AG20443 (cell line): ENCODE measurements at places on chromosomes 6 and 20.

- no peak for DNase-seq
These were observed 9.3 kb upstream of the RIPK1 start for GRCh38 chr6:3058957-3059356.

- no peak for DNase-seq
These were observed 534.5 kb downstream of the MAFB start for GRCh38 chr20:40154514-40154913.

DNA sequence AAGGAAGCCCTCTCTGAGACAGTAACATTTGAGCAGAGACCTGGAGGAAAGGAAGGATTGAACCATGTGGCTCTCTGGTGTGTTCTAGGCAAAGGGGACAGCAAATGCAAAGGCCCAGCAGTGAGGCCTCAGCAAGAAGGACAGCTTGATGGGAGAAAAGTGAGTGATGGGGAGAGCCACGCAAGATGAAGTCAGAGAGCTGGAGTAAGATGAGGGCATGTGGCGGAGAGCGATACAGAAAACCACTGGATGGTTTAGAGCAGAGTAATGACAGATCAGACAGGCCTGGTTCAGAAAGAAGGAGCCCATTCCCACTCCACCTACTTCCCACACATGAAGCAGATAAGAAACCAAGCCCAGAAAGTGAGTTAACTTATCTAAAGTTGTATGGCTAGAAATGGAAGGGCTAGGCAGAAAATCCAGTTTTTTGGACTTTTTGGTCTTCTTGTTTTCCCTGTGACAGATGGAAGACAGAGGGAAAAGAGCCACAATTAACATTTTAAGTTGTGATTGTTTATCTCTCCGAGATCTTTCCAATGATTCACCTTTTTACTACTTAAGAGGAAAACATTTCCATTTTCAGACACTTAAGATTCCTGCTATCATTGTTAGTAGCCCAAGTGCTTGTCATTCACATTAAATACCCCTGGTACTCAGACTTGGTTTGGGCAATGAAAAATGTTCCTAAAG is 723 bp upstream of the SNPH start:
- no peak for DNase-seq

DNA sequence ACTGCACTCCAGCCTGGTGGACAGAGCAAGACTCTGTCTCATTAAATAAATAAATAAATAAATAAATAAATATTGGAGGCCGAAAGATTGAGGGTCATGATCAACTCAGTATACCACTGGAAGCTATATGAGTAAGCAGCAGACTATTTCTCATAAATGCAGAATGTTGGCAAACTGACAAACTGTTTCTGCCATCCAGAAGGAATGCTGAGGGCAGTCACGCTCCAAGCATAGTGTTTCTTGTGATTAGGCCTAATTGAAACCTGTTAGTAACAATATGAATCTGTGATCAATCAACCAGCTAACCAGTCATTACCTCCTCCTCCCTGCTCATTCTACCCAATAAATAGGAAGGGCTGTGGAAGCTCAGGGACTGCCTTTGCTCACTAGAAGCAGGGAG is 15.2 kb upstream of the KCNK15 start:
- no peak for DNase-seq

DNA sequence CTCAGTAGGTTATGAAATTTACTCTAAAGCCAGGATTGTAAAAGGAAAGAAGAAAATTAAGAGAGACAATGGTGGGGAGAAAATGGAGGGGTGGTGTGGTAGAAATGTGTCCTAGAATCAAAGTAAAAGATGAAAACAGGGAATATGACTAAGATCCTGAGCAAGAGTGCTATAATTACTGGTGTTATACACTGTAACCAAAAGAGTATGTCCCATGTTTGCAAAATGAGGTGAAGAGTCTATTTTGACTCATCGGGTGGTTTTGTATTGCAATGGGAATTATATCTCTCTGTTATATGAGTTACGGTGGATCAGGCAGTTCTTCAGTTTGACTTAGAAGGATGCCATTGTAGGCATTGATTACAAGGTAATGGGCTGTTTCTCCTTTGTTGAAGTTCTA is 8.5 kb downstream of the L3MBTL3 start:
- no peak for DNase-seq

- DNase-seq, result no peak
These were observed 32.6 kb downstream of the MYT1 start for GRCh38 chr20:64196847-64197306.

- no peak for DNase-seq
These were observed 253.7 kb upstream of the RUNX2 start for GRCh38 chr6:45074439-45074838.

- peak; percentile 65 for DNase-seq
These were observed 776.4 kb upstream of the NRSN1 start for GRCh38 chr6:23349521-23350147.

- no peak for DNase-seq
These were observed 177.9 kb downstream of the MBOAT1 start for GRCh38 chr6:20034408-20034769.

DNA sequence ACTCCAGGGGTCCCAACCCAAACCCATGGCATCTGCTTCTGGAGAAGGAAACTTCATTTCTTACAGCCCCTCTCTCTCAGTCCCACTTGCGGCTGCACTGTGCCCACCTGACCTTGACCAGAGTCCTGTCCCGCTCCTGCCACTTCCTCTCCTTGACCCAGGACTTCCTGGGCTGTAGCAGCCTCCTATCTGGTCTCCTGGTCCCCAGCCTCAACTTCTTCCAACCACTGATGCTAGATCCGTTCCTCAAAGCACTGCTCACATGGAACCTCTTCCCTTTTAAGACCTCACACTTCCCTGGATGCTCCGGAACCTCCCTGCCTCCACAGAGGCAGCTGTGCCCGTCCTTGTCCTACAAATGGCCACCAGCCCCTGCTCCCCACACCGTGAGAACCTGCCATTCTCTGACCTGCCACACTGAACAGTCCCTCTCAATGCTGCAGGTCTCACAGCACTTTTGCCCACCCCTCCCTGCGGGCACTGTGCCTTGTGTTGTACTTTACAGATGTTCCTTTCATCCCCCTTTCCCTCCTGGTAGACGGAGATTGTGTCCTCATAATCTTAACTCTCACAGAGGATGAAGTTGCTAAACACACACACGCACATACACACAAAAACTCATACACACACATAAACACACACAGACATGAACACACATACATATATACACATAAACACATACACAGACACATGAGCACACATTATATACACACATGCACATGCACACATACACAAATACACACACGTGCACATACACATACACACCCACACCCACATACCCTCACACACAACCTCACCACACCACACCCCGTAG is 59.6 kb upstream of the NXT1 start:
- DNase-seq, result no peak

DNA sequence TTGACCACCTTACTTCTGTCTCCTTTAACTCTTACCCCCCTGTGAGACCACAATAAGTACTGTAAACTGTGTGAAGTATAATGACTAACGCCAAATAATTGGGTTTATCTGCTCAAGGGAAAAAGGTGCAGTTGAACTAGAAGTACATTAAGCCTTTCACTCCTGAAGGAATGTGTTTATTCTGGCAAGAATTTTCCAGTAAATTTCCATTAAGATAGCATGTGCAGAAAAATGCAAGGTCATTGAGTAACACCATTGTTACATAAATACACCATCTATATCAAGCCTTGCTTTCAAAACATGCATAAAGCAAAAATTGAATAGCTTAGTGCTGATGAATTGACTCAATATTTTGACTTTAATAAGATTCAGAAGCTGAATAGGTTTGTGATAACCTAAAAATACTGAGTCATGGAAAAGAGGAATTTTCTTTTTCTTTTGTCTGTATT is 65.4 kb downstream of the ARHGAP18 start:
- no peak for DNase-seq

DNA sequence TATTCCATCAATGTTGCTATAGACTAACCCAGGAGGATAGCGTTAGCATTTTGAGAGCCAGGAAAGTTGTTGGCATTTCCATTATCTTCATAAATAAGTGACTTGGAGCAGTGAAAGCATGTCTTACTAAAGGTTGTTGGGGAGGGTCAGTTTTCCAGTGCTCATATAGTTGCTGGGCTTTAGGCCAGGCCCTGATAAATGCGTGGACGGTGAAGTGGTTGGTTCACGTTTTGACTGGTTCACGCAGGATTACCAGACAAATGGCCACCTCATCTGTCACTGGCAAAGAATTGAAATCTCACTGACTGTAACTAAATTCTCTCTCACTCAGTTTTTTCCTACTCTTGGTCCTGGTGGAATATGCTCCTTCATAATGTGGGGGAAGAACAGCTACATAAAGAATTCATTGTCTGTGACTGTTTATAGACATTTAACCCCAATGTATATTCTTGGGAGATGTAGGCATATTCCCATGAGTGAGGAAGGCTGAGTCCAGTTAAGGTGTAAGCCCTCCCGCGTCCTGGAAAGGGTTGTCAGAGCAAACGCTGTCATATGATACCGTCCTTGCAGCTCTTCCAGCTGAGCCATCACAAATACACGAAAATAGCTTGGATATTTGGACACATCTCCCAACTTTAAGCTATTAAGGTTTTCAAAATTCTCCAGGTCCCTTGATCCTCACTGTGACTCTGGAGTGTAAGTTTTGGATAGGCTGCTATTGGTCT is 27.8 kb downstream of the LRRC1 start:
- DNase-seq, result no peak

GRCh38 chr20:58702161-58702510 is 9.5 kb downstream of the NPEPL1 start:
- DNase-seq, result no peak

DNA sequence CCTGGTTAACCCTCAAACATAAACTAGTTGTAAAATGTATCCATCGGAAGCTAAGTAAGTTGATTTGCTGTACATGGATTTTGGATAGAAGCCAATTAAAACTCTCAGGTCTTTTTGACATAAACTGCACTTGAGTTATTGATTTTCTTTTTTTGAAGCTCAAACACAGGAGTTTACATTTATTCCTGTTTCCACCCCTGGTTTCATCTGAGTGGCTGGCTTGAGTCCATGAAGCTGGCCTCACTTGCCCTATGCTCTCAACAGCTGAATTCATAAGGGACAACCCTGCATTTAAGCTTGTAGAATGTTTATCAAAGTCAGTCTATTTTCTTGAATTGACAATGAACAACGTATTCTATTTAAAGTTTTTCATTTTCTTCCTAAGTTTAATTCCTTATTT is 58.1 kb upstream of the PLEKHG1 start:
- DNase-seq, result no peak

DNA sequence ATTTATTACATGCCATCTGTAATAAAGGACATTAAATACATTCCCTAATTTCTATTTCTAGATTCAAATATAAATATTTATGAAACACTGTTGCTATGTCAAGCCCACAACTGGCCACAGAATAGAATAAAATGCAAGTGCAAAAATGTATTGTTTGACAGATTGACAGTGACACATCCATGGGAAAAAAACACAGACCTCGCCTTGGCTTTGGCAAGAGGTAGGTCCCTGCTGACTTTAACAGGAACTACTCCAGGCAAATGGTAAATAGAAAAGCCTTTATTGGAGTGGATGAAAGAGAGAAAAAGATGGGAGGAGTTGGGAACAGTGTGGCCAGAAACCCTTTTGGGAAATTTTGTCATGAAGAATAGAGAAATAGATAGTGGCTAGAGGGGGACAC is 622.9 kb downstream of the UTRN start:
- no peak for DNase-seq

DNA sequence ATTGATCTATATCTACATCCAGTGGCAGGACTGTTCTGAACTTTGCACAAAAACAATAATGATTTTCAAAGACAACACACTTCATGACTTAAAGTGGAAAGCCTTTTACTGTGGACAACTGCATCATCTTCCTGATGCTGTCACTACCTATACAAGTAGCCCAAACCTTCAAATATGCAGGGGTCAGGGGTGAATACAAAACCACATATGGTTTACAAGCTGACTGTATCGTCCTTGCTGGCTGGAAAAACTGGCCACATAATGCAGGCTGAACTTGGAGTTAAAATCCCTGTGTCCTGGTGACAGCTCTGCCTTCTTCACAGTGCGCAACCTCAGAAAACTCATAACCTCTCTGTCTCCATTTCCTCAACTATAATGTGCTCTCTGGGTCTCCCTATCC is 128.9 kb downstream of the GMDS start:
- no peak for DNase-seq

DNA sequence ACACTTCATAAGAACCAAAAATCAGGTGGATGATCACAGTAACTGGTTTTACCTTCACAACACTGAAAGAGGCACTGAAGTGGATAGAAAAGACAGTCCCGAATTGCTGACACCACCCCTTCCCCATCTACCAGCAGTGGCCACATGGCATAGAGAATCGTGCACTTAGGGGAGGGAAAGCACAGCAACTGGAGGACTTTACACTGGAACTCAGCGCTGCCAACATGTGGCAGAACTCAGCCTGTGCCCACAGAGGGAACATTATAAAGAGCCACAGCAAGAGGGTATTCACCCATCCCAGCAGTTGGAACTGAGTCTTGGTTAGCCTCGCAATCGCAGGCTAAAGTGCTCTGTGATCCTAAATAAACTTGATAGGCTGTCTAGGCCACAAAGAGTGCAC is 6.5 kb upstream of the KIAA1586 start:
- DNase-seq, result no peak

DNA sequence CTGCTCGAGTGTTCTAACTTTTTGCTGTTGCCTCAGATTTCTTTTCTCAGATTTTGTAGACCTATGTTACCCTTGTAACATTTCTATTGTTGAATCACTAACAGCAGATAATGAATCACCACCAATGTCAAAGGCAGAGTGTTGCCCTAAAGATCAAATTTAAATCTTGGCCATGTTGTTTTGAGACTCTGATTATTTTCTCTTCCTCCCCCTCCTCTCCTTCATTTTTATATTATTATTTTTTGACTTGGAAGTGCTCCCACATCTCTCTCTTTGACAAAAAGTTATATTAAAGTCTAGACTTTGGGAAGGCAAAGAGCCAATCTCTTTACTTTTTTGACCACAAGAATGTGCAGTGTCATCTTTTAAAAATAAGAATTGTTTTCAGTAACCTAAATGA is 422.7 kb downstream of the NKAIN2 start:
- no peak for DNase-seq

- no peak for DNase-seq
These were observed 311.9 kb upstream of the EPHA7 start for GRCh38 chr6:93731306-93731705.

DNA sequence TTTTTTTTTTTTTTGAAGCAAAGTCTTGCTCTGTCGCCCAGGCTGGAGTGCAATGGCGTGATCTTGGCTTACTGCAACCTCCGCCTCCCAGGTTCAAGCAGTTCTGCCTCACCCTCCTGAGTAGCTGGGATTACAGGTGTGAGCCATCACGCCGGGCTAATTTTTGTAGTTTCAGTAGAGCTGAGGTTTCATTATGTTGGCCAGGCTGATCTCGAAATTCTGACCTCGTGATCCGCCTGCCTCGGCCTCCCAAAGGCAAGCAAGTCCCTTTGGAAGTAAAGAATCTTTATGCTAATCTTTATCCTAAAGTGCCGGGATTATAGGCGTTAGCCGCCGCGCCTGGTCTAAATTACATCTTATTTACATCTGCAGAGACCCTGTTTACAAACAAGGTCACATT is 1.5 kb downstream of the PSMG4 start:
- no peak for DNase-seq

GRCh38 chr6:121319112-121319553 is 15.1 kb downstream of the TBC1D32 start:
- peak; percentile 23 for DNase-seq
